ENCODE measurements at places on chromosomes 7 and 10.

- no peak for DNase-seq
These were observed 64.2 kb upstream of the PITRM1 start for GRCh38 chr10:3236644-3237404.

GRCh38 chr7:27172315-27172774, 1.8 kb downstream of the HOXA10 start:
- no peak for DNase-seq

- no peak for DNase-seq
These were observed 349.6 kb upstream of the MKI67 start for GRCh38 chr10:128475686-128476367.

DNA sequence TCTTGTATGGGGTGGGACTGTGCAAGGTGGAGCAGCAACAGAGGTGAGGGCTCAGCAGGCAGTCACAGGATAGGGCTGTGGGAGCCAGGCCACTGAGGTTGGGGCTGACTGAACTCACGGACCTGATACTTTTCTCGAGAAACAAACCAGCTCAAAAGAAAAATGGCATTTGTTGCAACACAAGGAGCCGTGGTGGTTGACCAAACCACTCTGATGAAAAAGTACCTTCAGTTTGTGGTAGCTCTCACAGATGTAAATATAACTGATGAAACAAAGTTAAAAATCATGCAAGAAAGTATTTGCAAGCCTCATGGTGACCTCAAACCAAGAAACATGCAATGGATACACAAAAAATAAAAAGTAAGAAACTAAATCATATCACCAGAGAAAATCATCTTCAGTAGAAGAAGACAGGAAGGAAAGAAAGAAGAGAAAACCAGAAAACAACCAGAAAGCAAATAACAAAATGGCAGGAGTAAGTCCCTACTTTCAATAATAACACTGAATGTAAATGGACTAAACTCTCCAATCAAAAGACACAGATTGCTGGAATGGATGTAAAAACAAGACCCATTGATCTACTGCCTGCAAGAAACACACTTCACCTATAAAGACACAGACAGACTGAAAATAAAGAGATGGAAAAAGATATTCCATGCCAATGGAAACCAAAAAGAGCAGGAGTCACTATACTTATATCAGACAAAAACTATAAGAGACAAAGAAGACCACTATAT, 48.9 kb upstream of the DUSP5 start:
- no peak for DNase-seq

- no peak for DNase-seq
These were observed 730 bp downstream of the LARP4B start for GRCh38 chr10:930625-931325.
